ENCODE measurements at places on chromosomes 16 and 17. TPM values are rescaled to one million over a fixed set of nuclear protein-coding genes. Genes with fewer than 3 reads are reported as not detected.

GPRC5C gene
- 41.6 TPM for total RNA-seq

DNA sequence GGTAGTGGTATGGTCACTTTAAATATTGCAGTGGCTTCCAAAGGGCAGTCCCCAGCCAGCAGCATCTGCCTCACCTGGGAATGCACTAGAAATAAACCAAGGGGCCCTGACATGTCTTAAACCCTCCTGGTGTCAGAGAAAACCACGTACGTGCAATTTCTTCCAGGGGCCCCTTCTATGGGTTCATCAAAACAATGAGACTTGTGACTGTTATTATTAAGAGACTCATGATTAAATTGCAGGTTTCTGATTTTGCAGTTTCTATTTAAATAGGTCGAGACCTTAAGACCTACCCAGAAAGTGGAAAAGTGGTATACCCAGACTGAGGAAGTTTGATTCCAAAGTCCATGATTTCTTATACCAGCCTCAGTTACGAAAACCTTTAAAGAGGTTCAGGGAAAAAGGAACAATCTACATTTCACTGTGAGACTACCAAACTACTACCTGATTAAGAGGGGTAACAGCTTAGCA lies 746 bp upstream of the POLG2 start:
- peak overlapping the region; percentile 78 for H3K4me3 ChIP-seq
- H3K36me3 ChIP-seq, result peaks cover 32% of the 10 kb centered on the region
- no peaks in the 10 kb centered on the region for H3K4me1 ChIP-seq
- DNase-seq, result no peak
- H3K27me3 ChIP-seq, result no peaks in the 10 kb centered on the region

HOXB3 gene
- total RNA-seq, result 8.0 TPM

CRHR1 gene
- not detected for total RNA-seq

BCAR1 gene
- 57.3 TPM for total RNA-seq

SYNGR3 gene
- total RNA-seq, result not detected

TMEM204 gene
- total RNA-seq, result 46.3 TPM

GRCh38 chr17:58234512-58234911 lies 3.9 kb upstream of the LPO start:
- DNase-seq, result no peak
- H3K4me1 ChIP-seq, result no peaks in the 10 kb centered on the region
- H3K27ac ChIP-seq, result no peak overlapping the region
- H3K27me3 ChIP-seq, result peaks cover 68% of the 10 kb centered on the region

GRCh38 chr17:74304184-74304583 lies 21.8 kb upstream of the KIF19 start:
- no peak overlapping the region for H3K27ac ChIP-seq
- DNase-seq, result no peak
- H3K36me3 ChIP-seq, result no peaks in the 10 kb centered on the region
- H3K27me3 ChIP-seq, result no peaks in the 10 kb centered on the region
- H3K4me1 ChIP-seq, result no peaks in the 10 kb centered on the region

CDK3 gene
- 6.3 TPM for total RNA-seq

GRCh38 chr17:65638221-65638975 lies 77.0 kb upstream of the AXIN2 start:
- no peak overlapping the region for H3K27ac ChIP-seq
- H3K36me3 ChIP-seq, result no peaks in the 10 kb centered on the region
- DNase-seq, result no peak
- H3K4me1 ChIP-seq, result no peaks in the 10 kb centered on the region
- H3K4me3 ChIP-seq, result no peak overlapping the region
- H3K27me3 ChIP-seq, result no peaks in the 10 kb centered on the region

ITGB3 gene
- 17.5 TPM for total RNA-seq

DNA sequence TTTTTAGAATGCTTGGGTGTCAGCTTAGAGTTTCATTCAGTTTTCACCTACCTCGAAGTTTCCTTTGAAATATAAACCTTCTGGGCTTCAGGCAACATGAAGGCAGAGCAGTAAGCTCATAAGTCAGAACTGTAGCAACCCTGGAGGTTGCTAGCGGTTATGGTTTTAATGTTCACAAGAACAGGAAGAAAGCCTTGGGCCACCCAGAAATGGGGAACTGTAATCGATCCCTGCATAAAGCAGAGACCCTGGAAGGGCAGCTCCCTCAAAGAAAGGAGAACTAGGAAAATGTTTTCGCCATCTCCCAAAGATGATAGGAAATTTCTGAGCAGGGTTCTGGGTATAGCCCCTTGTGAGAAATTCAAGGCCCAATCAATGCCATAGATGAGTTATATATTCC lies 47.8 kb upstream of the RASL10B start:
- H3K4me3 ChIP-seq, result no peak overlapping the region
- H3K4me1 ChIP-seq, result no peaks in the 10 kb centered on the region
- H3K27ac ChIP-seq, result no peak overlapping the region

MAF gene
- total RNA-seq, result 124 TPM

- no peak overlapping the region for H3K4me3 ChIP-seq
- H3K27me3 ChIP-seq, result no peaks in the 10 kb centered on the region
- DNase-seq, result no peak
- H3K36me3 ChIP-seq, result no peaks in the 10 kb centered on the region
- no peaks in the 10 kb centered on the region for H3K4me1 ChIP-seq
Measured at GRCh38 chr16:72657791-72658190, 390.1 kb downstream of the ZFHX3 start.

DNA sequence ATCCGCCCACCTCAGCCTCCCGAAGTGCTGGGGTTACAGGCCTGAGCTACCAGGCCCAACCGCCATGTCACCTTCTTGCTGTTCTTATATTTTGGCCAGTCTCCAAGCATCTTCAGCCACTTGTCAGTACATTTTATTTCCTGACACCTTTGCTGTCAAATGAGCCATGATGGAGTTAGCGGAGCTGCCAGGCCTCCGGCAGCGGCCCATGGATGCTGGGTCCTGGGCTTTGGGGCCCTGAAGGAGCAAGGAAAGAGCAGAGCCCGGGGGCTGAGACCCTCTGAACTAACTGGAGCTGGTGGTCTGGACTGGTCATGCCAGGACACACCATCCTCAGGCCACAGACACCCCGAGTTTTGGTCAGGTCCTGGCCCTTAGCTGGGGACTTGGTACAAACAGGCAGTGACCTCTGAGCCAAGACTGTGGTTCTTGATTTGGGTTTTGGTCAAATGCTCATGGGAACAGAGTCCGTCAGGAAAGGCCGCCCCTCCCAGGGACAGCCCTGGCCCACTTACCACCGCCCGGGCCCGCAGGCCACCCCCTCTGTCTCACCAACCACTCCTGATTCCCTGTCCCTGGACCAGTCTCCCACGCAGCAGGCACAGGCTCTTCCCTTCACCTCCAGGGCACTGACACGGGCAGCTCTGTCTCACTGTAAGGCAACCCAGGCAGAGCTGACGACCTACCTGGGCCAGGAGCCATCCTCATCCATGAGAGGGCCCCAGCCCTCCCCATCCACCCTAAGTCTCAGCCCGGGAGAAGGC lies 42.0 kb downstream of the TNFRSF13B start:
- no peak for DNase-seq
- H3K27me3 ChIP-seq, result no peaks in the 10 kb centered on the region
- no peak overlapping the region for H3K27ac ChIP-seq
- peaks cover 8% of the 10 kb centered on the region for H3K4me1 ChIP-seq
- H3K4me3 ChIP-seq, result no peak overlapping the region

- no peaks in the 10 kb centered on the region for H3K36me3 ChIP-seq
- no peak overlapping the region for H3K27ac ChIP-seq
- H3K4me3 ChIP-seq, result no peak overlapping the region
- H3K4me1 ChIP-seq, result no peaks in the 10 kb centered on the region
- no peak for DNase-seq
Measured at GRCh38 chr16:62363501-62363900, 327.3 kb upstream of the CDH8 start.

DNA sequence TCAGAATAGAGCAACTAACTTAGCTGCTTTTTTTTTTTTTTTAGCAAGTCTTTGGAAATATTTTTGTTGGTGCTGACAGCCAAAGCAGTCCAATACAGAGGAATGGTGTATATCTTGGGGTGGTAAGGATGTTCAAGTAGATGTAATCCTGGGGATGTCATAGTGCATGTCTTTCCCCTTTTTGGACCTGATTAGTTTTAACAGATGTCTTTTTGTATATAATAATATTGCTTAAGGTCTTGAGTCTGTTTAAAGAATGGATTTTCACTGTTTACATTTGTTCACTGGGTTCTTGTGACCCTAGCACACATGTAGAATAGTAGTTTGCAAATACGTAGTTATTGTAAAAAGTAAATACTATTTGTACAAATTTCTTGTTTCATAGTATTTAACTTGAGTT lies 7.9 kb downstream of the TAF15 start:
- H3K27me3 ChIP-seq, result no peaks in the 10 kb centered on the region
- no peaks in the 10 kb centered on the region for H3K36me3 ChIP-seq
- no peak overlapping the region for H3K27ac ChIP-seq

DNA sequence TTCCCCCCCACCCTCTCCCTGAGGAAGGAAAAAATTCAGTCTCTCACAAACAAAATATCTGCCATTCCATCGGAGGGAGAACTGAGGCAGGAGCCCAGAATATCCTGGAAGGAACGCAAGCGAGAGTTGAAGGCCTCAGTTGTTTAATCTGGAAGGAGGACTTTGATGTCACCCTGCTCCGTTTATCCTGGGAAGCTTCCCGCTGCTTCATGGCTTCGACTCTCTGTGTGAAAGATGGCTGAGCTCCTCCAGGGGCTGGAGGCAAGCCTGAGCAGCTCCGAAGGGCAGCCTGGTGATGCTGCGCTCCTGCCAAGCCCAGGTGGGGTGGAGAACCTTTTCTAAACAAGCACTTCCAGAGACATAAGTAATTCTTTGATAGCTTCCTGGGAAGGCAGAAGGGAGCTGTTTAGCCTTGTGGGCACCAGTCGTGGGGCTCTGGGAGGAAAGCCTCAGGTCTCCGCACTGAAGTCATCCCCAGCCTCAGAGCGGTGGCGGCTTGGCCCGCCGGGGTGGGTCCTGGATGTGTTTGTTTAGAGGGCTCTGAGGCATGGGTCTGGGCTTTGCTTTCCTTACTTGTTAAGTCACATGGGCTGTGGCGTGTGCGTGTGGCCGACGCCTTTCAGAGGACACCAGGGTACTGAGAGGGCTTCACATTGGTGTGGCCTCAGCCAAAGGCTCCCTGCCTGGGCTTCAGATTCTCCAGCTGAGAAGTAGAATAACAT lies 7.9 kb downstream of the NKD1 start:
- H3K27ac ChIP-seq, result no peak overlapping the region
- H3K36me3 ChIP-seq, result no peaks in the 10 kb centered on the region
- H3K4me1 ChIP-seq, result peaks cover 4% of the 10 kb centered on the region
- no peak overlapping the region for H3K4me3 ChIP-seq
- no peak for DNase-seq

GRCh38 chr17:41917679-41918313 lies 955 bp downstream of the ACLY start:
- DNase-seq, result peak; percentile 33
- H3K4me1 ChIP-seq, result peaks cover 61% of the 10 kb centered on the region
- H3K36me3 ChIP-seq, result no peaks in the 10 kb centered on the region
- no peaks in the 10 kb centered on the region for H3K27me3 ChIP-seq
- peak overlapping the region; percentile 91 for H3K27ac ChIP-seq

ZNF778 gene
- total RNA-seq, result 13.8 TPM

DNA sequence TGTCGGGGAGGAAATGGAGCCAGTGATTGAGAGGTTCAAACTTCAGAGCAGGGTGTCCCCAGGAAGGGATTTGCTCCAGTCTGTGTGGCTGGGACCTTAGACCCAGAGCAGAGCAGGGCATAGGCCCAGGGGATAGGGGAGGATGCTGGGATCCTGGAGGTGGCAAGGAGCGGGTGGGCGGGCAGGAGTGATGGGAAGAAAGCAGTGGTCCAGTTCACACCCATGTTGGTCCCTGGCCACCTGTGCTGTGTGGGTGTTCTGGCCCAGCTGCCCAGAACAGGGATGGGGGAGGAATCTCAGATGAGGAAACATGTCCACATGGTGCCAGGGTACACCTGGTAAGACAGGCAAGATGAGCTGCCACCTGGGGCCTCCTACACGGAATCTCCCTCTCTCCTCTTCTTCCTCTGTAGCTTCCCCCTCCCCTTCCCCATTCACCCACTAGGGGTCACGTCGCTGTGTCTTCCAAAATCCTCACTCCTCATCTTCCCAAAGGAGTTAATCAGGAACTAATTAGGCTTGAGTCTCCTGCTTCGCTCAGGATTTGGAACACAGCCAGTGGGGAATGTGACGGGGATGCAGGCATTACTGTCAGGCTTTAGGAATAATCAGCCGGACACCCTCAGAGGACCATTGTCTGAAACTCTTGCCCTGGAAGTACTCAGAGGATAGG lies 2.3 kb downstream of the BEAN1 start:
- H3K4me3 ChIP-seq, result no peak overlapping the region
- H3K4me1 ChIP-seq, result peaks cover 32% of the 10 kb centered on the region
- no peaks in the 10 kb centered on the region for H3K36me3 ChIP-seq
- H3K27me3 ChIP-seq, result peaks cover 60% of the 10 kb centered on the region
- H3K27ac ChIP-seq, result no peak overlapping the region

- H3K27me3 ChIP-seq, result no peaks in the 10 kb centered on the region
- H3K36me3 ChIP-seq, result no peaks in the 10 kb centered on the region
- no peak overlapping the region for H3K27ac ChIP-seq
- no peak for DNase-seq
- H3K4me3 ChIP-seq, result no peak overlapping the region
- no peaks in the 10 kb centered on the region for H3K4me1 ChIP-seq
Measured at GRCh38 chr16:65950211-65950610, 416.3 kb upstream of the CDH5 start.

GRCh38 chr17:82291582-82292250 lies 18.2 kb upstream of the CSNK1D start:
- H3K4me3 ChIP-seq, result peak overlapping the region; percentile 61
- peaks cover 34% of the 10 kb centered on the region for H3K4me1 ChIP-seq
- DNase-seq, result no peak
- no peaks in the 10 kb centered on the region for H3K36me3 ChIP-seq
- no peaks in the 10 kb centered on the region for H3K27me3 ChIP-seq

GCGR gene
- total RNA-seq, result 14.7 TPM

- no peaks in the 10 kb centered on the region for H3K4me1 ChIP-seq
- H3K27me3 ChIP-seq, result no peaks in the 10 kb centered on the region
- no peak overlapping the region for H3K27ac ChIP-seq
- DNase-seq, result no peak
- H3K36me3 ChIP-seq, result peaks cover 91% of the 10 kb centered on the region
- no peak overlapping the region for H3K4me3 ChIP-seq
Measured at GRCh38 chr16:30723725-30724355, 24.4 kb upstream of the PHKG2 start.

DNA sequence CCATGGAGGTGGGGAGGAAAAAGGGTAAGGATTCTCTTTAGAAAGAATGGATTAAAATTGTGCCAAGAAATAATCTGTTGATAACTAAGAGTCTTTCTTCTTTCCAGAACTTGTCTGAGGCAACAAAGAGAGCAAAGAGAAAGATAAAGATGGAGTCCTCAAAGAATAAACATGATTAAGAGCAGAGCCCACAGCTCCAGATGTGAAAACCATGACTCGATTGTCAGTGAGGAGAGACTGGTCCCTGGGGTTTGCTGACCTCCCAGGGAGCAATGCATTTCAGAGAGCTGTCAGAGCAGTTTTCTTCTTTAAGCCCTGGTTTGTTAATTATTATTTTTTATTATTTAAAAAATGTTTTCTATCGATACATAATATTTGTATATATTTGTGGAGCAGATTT lies 74.6 kb downstream of the TMEM100 start:
- no peak for DNase-seq
- no peak overlapping the region for H3K4me3 ChIP-seq
- no peaks in the 10 kb centered on the region for H3K36me3 ChIP-seq
- no peaks in the 10 kb centered on the region for H3K4me1 ChIP-seq

GRCh38 chr17:15436473-15437302 lies 30.7 kb downstream of the CDRT4 start:
- peak overlapping the region; percentile 71 for H3K27ac ChIP-seq
- peak; percentile 28 for DNase-seq
- no peaks in the 10 kb centered on the region for H3K36me3 ChIP-seq
- no peaks in the 10 kb centered on the region for H3K27me3 ChIP-seq
